ENCODE measurements at places on chromosomes 5 and 9.

- no peak for DNase-seq
Measured at GRCh38 chr5:87916320-87916719, 352.3 kb downstream of the TMEM161B start.

GRCh38 chr5:145637396-145637795 lies 197.7 kb downstream of the PRELID2 start:
- peak; percentile 54 for DNase-seq

DNA sequence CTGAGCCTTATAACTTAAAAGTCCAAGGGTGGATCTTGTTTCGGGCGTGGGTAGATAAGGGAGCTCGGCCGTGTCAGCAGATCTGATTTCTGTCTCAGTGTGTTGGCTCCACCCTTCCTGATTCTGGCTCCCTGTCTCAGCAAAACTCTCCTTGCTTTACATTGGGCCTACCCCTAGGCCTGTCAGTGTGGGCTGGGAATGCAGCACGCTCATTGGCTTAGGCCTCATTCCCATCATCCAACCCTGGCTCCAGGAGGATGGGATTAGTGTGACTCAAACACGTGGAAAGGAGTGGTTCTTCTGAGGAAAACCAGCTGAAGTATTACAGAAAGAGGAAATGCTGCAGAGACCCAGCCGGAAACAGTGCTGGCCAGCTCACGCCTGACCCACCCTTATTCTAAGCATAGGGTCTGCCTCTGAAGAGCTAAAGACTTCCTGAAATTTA lies 59.9 kb downstream of the ZFAND5 start:
- DNase-seq, result no peak

DNA sequence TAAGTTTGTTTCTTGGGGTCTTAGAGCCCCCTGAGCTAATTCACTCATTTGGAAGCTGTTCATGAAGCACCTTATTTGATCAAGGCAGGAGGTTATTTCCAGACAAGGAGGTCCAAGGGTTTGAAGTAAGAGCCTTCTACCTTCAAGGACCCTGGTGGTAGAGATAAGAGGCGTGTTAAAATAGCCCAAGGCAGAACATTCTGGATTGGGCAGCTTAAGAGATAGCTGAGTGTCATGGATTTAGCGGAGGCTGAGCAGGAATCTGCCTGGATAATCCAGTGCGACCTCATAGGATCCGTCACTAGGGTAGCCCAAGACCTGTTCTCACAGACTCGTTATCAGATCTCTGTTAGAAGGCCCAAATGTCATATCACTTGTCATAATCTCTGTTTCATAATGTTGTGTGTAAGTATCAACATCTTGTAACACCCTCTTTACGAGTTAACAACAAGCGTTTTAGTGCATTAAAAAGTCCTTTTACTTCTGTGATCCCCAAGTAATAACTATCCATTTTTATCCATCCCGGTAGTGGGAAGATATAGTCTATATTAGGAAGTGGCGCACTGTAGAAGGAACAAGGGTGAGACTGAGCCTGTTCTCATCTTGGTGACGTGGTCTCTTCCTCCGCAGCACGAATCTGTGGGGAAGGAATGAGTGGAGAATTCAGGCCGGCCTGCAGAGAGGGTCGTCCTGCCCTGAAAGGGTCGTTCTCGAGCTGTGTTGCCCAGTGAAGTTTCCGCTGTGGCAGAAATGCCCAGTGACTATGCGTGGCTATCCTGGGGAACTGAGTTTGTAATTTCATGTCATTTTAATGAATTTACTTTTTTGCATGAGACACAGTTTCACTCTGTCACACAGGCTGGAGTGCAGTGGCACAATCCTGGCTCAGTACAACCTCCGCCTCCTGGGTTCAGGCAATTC lies 28.8 kb downstream of the SLC25A25 start:
- no peak for DNase-seq

- peak; percentile 63 for DNase-seq
Measured at GRCh38 chr9:15295761-15296405, 11.1 kb downstream of the TTC39B start.

GRCh38 chr5:54764102-54765090 lies 221.0 kb downstream of the ESM1 start:
- DNase-seq, result peak; percentile 92

GRCh38 chr9:137305060-137305797 lies 3.2 kb upstream of the NRARP start:
- no peak for DNase-seq

DNA sequence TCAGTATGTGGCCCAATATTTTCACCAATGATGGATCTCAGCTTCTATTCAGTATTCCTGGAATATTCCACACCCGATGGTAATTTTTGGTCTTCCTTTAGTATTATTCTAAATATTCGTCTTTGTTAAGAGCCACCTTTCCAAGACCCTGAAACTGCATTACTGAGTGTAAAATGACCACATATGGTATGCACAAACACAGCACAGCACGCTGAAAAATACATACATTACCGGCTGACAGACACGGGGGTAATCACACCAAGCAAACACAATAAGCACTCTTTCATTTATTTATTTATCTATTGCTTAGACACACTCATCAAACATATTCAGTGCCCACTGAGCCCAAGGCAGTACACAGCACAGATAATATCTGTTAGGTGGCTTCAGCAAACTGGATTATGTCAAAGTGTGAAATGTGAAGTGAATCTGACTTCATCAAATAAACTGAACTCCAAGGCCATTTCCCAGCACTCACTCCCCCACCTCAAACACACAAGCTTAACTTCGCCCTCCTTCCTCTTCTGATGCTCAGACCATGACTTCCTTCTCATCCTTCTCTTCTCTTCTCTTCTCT lies 1637.8 kb upstream of the C9orf72 start:
- no peak for DNase-seq

DNA sequence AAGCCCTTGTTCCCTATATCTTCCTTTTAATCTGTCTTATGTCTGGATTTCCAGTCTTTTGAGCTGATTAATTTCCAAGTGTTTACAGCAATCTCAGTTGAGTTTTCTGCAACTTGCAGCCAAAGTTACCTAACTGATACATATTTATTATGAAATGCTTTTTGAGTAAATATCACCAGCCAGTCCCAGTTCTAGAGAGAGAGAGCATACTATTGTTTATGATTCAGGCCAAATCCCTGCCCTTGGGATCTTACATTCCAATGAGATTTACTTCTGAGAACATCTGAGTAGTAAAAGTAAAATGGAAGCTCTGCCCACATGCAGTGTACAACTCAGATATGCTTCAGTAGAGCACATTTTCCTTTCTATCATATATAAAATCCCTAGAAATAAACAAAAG lies 661.7 kb downstream of the KCTD16 start:
- DNase-seq, result no peak

- no peak for DNase-seq
Measured at GRCh38 chr5:113748403-113748802, 234.9 kb downstream of the YTHDC2 start.

GRCh38 chr9:135471791-135472640 lies 7.6 kb upstream of the PPP1R26 start:
- no peak for DNase-seq

DNA sequence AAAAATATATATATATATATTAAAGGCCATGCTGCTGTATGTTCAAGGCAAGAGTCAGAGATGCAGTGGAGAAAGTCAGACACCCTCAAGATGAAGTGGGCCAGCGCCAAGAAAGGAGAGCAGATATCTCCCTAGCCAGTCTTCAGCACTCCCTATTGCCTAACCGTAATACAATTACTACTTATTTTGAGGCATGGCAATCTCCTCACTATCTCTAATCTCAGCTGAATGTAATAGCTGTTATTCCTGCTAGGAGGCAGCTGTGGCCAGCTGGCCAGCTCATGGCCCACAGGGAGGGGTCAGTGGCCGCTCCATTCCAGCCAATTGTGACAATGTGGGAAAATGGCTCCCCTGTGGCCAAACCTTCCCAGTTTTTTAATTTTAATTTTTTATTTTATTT lies 87.5 kb upstream of the FBXW11 start:
- no peak for DNase-seq

DNA sequence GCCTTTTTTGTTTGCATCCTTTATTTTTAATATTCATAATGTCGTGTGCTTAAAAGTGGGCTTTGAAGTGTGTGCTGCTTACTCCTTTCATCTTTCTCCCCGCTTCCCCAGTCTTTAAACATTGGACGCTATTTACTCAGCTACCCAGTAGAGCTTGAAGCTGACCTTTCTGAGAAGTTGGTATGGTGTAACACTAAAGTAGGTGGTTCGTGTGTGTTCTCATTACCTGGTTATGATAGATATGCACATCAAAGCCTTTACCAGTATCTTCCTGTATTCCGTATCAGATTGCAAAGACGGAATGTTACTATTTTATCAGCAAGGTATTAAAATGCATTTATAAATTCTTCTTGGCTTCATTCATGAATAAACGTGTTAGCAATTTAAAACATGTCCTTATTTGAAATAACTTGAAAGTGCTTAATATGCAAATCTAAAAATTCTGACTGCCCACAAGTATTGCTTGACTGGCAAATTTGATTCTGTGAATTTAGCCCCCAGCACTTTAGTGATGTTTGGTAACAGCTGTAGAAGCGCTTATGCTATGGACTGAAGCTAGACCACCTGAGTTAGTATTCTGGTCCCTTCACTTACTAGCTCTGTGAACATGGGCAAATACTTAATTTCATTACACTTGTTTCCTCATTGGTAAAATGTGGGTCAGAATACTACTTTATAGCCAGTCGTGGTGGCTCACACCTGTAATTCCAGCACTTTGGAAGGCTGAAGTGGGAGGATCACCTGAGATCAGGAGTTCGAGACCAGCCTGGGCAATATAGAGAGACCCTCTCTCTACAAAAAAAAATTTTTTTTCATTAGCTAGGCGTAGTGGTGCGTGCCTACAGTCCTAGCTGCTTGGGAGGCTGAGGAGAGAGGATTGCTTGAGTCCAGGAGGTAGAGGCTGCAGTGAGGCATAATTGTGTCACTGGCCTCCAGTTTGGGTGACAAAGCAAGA lies 1.7 kb downstream of the RRAGA start:
- no peak for DNase-seq

DNA sequence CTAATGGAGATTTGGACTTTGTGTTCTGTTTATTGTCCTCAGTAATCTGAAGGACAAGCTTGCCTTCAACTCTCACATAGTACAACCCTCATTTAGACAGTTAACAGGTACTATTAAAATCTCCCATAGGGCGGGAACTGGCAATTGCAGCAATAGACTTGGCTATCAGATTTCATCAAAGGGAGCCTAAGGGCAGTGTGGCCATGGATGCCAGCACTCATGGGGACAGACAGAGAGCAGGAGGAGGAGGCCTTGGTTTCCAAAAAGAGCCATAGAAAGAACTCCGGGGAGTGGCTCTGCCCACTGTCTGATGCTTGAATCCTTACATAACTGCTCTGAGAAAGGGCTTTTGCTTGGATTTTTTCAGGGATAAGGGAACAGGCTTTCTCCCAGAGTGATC lies 6.8 kb downstream of the SLC36A1 start:
- DNase-seq, result no peak

DNA sequence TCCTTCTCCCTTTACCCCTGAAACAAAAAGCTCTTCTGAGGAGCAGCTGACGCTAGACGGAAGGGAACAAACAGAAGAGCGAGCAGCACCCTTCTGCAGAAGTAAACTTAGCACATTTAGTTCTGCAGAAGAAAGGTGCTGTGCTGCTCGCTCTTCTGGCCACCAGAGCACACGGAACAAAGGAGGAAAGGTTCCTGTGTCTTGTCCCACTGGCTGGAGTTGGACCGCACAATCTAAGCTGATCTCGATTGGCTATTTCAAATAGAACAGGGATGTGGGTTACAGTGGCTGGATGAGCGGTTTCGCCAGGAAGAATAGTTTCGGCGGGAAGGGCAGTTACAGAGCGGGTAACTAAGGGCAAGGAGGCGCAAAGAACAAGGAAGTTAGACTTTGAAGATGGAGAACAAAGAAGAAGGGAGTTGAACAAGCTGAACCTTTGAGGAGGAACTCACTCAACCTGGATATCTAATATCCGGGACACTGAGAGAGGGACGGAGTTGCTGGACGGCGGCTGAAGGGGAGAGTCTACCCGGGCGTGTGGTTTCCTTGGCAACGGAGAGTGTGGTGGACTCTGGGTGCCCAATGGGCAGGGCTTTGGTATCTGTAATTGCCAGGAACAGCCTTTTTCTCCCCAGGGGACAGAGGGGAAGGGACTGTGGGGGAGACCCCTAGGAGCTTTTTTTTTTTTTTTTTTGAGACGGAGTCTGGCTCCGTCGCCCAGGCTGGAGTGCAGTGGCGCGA lies 7.1 kb downstream of the GTF3C5 start:
- no peak for DNase-seq

DNA sequence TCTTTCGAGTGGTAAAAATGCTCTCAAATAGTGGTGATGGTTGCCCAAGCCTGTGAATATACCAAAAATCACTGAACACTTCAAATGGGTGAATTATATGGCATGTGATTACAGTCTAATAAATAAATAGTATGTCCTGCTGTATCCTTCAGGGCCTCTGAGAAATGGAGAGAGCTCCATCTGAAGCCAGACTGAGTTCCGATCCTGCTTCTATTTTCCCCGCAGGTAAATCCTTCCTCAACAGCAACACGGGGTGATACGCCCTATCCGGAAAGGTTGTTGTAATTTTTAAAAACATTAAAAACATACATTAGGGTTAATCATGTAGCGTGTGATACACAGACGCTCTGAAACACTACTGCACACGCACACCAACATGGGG lies 695 bp upstream of the SNAPC3 start:
- DNase-seq, result no peak

DNA sequence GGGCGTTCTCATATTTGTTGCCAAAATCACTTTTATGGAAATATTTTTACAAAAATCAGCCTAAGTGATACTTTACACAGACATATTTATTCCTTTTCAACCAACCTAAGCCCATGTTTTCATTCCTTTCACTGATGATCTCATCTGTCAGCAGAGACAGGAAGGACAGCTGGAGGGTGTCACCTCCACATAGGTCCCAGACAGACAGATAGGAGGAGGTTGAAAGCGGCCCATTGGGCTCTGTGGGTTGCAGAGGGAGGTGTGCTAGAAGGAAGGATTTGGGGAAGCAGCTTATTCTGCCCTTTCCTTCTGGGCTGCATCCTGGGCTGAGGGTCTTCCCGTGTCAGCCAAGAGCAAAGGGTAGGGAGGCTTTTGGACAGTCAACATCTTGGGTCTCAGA lies 26.0 kb upstream of the SEMA4D start:
- no peak for DNase-seq

DNA sequence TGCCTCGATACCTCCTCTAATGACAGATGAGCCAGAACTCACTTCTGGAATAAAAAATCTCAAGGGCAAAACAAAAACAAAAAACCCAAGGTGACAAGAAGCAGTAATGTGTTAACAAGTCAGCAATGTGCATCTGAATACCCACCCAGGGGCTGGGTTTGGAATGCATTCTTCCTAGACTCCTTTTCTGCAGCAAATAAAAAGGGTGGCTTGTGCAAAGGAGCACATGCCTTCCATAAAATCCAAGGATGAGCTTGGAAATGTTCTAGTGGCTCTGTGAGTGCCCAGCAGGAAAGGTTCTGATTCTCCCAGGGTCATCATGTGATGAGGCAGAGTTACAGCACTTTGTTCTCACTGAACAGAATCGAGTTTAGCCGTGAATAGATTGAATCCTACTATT lies 599.9 kb downstream of the RAB3C start:
- no peak for DNase-seq

All from AG10803 (cell line).